CD4-positive, alpha-beta T cell treated with Interleukin-2 at 100 ng/mL for 4 hours (primary cell): ENCODE measurements at places on chromosomes 2 and 18.

- no peak for DNase-seq
Observed at GRCh38 chr2:101729521-101730190, 32.1 kb downstream of the MAP4K4 start.

DNA sequence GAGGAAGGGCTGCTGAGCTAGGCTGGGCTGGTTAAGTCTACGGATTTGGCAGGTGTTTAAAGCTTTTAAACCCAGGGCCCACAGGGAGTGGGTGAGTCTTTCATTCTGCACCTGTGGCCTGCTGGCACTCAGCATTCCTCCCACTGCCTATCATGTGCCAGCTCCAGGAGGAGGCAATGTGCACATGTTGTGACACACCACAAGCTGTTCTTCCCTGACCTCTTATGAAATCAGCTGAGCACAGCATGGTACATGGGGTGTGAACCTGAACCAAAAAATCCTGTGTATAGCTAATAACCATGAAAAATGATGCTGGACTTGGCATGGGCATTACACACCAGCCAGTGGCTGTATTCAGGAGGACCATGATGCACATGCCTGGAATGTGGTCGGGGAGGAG is 297.9 kb upstream of the MMADHC start:
- no peak for DNase-seq

GRCh38 chr2:25204190-25204838 is 35.9 kb upstream of the POMC start:
- peak; percentile 13 for DNase-seq

DNA sequence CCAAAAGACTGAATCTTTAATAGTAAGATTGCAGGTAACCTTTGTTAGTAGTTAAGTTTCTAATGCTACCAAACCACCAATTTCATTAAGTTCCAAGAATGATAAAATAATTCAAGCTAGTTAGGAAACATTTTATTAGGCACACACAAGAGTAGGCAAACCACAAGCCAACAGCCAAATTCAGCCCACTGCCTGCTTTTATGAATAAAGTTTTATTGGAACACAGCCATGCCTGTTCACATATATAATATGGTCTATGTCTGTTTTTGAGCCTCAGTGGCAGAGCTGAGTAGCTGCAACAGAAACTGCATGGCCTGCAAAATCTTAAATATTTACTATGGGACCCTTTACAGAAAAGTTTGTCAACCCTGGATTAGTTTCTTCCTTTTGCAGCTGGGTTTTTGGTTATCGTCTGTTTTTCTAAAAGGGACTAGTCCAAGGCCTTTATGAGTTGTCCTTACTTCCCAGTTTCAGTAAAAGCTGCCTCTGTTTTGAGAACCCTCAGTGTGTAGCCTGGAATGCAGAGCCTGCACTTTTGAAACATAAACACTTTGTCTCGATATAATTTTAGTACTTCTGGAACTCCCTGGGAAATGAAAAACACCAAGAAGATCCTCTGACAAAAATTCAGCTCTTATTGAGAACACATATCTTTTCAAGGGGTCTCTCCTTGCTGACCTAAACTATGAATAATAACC is 39.1 kb downstream of the FRZB start:
- DNase-seq, result no peak

- peak; percentile 1 for DNase-seq
Observed at GRCh38 chr2:71798266-71799012, 345.1 kb downstream of the DYSF start.

- DNase-seq, result no peak
Observed at GRCh38 chr2:12490641-12491040, 226.1 kb upstream of the TRIB2 start.

- DNase-seq, result peak; percentile 66
Observed at GRCh38 chr2:181305301-181306123, 151.7 kb upstream of the ITGA4 start.
